Esophagus mucosa (tissue), 1 donor: ENCODE measurements at places on chromosomes 5 and 9. TPM values are rescaled to one million over a fixed set of nuclear protein-coding genes. Genes with fewer than 3 reads are reported as not detected.

The IFNA1 gene
- total RNA-seq: not detected

The IL17B gene
- 0.28 TPM for total RNA-seq

The FIBCD1 gene
- 0.20 TPM for total RNA-seq

The ZNF189 gene
- 5.1 TPM for total RNA-seq

The PALM2AKAP2 gene
- 0.88 TPM for total RNA-seq

The FBP2 gene
- not detected for total RNA-seq

The RAB3C gene
- 1.8 TPM for total RNA-seq

The FLT4 gene
- 1.9 TPM for total RNA-seq

The NRARP gene
- 20.4 TPM for total RNA-seq

The PCSK5 gene
- total RNA-seq: 13.6 TPM

The CNTLN gene
- 2.5 TPM for total RNA-seq

The AOPEP gene
- total RNA-seq: 113 TPM

- ATAC-seq: no peak
Measured at GRCh38 chr9:124130277-124131075, 118.9 kb downstream of the LHX2 start.

DNA sequence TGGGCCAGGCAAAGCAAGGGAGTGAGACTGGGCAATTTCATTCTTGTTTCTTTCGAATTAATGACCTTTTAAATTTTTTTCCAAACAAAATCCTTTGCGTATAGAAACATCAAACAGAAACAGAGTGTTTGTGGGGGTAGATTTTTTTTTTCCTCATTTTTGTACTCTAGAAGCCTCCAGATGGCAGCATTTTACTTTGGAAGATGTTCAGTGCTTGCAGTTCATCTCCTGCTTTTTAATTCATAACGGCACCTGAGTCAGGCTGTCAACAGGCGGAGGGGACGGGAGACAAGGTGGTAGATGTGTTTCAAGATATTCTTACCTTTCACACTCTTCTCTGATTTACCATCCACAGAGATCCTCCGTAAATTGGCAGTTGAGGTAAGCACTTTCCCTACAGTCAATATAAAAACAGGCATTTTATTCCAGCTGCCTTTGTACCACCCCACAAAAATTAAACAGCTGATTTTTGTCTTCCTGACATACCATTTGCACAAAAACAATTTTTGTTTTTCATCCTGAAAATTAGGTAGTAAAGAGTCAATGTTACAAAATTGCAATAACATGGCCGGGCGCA is 99.5 kb upstream of the FBXL17 start:
- no peak for ATAC-seq

GRCh38 chr5:114358329-114358728 is 3.5 kb upstream of the KCNN2 start:
- no peak for ATAC-seq

DNA sequence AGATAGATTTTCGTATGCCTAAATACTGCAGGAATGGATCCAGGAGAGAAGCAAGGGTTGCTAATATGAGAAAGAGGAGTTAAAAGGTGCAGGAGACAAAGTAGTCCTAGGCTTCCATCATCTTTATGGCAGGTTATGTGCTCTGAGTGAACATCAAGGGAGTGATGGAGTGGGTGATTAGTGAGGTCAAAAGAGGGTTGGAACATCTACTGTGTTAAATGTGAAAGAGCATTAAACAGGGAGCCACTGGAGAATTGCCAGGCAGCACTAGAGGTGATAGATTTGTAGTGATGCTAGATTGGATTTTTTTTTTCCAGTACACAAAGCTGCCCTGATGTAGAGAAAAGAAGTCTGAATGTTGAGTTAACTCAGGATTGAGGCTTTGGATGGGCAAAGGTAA is 199.3 kb downstream of the NMUR2 start:
- no peak for ATAC-seq

DNA sequence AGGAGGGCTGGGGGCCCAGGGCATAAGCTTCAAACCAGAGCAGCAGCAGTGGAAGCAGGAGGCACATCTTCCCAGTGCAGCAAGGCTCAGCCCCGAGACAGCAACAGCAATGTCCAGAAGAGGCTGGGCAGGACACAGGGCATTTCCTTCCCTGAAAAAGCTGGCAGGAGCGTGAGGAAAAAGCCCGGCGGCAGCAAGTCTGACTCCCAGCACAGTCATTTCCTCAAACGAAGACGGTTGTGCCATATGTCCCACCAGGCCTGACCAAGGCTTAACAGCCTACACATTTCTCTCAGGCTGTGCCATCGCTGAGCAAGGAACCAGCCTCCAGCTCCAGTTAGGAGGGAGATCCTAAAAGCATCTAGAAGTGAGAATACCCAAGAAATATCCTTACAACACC is 74.5 kb downstream of the APTX start:
- no peak for ATAC-seq

GRCh38 chr5:126508962-126509279 is 85.7 kb downstream of the GRAMD2B start:
- peak; percentile 42 for ATAC-seq

DNA sequence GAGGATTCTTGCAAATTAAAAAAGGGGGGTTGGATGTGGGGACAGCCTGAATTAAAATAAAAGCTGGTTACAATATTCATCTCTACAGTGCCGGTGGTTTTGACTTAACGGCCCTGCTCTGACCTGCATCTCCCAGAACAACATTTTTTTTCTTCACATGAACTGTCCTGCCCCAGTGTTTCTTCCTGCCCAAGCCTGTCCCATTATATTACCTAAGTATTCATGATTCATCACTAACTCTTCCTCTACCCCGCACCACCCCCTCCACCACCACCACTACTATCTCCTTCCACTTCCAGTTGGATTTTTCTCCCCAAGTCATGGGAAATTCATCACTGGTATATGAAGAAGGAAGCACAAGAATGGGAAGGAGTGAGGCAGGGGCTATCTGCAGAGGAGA is 90.1 kb downstream of the ZFAND5 start:
- peak; percentile 90 for ATAC-seq

DNA sequence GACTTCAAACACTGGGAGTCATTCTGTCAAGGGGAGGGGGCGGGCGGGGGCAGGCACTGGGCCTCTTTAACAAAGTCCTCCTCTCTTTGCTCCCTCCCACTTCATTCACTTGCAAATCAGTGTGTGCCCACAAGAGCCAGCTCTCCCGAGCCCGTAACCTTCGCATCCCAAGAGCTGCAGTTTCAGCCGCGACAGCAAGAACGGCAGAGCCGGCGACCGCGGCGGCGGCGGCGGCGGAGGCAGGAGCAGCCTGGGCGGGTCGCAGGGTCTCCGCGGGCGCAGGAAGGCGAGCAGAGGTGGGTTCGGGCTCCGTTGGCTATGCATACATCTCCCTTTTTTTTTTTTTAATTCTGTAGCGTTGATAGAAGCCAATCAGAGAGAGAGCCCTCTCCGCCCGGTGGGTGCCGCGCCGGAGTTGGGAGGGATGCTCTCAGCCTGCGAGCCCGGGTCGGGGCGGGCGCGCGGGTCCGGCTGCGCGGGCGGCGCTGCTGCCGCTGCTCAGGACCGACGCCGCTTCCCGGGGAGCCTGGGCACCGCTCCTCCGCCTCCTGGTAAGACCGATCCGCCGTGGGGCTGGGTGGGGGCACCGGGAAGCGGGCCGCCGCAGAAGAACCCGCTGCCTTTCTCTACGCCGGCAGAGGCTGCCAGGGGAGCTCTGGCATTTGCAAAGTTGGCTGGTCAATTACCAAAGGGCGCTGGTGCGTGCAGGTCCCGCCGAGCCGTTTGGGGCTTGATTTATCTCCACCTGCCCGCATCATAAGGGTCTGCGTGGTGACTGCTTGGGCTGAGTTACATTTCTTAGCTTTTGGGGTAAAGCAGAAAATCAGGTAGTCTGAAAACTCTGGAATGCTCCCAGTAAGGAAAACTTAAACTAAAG is at the start of gene CDH6:
Gene CDH6, plus strand, starts transcription at position 96 of the 877 bp plus-strand sequence. CDS start 73,788 bp downstream, outside the sequence.
- peak; percentile 29 for ATAC-seq

DNA sequence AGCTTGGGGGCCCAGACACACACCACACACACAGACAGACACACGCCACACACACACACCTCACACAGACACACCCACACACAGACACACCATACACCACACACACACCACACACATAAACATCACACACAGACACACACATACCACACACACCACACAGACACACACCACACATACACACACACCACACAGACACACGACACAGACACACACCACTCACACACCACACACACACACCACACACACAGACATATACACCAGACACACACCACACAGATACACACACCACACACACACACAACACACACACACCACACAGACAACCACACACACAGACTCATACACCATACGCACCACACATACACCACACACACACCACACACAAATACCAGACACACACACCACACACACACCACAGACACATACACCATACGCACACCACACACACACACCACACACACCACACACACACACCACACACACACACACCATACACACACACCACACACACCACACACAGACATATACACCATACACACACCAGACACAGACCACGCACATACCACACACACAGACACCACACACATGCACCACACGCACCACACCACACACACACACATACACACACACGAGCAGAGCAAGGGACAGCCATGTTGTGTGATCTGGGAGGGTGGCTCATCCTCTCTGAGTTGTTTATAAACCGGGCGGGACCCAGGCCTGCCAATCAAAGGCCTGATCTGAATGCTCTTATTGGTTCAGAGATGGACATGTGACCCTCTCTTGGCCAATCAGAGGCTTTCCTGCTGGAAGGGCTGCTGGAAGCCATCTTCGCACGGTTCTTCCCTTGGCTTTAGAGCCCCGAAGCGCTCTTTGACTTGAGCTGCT is 148.3 kb downstream of the GAPVD1 start:
- ATAC-seq: no peak

DNA sequence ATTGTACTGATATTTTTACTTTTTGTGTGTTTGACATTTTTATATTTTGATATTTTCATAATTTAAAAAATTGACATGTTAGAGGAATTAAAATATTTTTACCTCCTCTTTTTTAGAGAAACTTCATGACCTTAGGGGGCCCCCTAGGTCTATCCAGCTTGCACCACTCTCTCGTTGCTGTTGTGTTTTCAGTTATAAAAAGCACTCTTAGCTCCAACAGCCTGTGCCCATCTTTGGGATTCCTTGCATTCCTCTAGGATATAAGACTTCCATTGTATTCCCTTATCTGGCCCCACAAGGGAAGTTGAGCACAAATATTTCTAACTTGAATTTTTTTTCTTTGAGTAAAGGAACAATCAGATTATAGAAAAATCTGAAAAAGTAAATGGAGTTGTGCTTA is 245.3 kb downstream of the SH3GL2 start:
- ATAC-seq: no peak

GRCh38 chr9:114286146-114286679 is 36.7 kb upstream of the ORM1 start:
- ATAC-seq: no peak

DNA sequence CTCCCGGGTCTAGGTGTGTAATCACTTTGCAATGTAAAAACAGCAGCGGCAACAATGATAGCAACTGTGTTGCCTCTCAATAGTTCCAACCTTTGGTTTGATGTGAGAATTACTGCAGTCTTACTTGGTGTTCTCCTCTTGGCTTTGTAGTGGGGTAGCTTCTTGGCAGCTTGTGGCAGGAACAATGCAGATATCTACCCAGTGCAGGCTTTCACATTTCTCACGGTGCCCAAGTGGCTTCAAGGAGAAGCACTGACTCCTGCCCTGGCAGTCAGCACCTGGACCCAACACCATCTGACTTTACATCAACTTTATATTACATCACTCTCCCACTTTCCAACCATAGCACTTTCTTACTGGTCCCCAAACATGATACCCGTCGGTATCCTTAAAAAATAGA is 28.4 kb upstream of the TIFAB start:
- no peak for ATAC-seq

- ATAC-seq: no peak
Measured at GRCh38 chr9:12739014-12739652, 35.7 kb upstream of the LURAP1L start.

- no peak for ATAC-seq
Measured at GRCh38 chr5:148094336-148094735, 30.6 kb downstream of the SPINK5 start.

GRCh38 chr9:16125629-16126028 is 572.8 kb downstream of the CCDC171 start:
- ATAC-seq: no peak

GRCh38 chr5:84370176-84370575 is 14.5 kb downstream of the EDIL3 start:
- ATAC-seq: no peak

- ATAC-seq: peak; percentile 55
Measured at GRCh38 chr9:134929193-134930158, 11.8 kb upstream of the FCN1 start.

- ATAC-seq: no peak
Measured at GRCh38 chr5:133709209-133709725, 96.9 kb upstream of the FSTL4 start.

DNA sequence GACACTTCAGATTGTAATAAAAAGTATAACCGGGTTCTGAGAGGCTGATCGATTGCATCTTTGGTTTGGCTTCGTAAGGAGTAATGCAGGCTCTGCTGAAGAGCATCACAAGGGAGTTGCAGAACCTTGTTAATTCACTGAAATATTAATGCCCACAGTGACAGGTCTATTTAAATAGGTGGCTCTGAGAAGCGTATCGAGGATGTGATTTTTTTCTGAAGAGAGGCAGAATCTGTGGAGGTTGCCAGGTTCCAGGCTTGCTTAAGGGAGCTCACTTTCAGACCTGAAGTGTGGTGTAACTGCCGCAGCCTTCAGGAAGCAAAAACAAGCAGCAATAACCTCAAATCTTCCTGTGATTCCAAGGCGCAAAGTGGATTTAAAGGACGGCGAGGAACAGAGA is 80.3 kb downstream of the ANKRD33B start:
- ATAC-seq: no peak

GRCh38 chr5:136594416-136594815 is 229.1 kb upstream of the TRPC7 start:
- no peak for ATAC-seq

GRCh38 chr9:131500377-131500776 is 2.3 kb upstream of the POMT1 start:
- ATAC-seq: no peak

GRCh38 chr9:96062031-96062430 is 186.5 kb downstream of the ERCC6L2 start:
- no peak for ATAC-seq
